ENCODE measurements at places on chromosomes 4 and X. TPM values are rescaled to one million over a fixed set of nuclear protein-coding genes. Genes with fewer than 3 reads are reported as not detected.

The RBM46 gene
- 0.36 TPM for total RNA-seq

The FRYL gene
- total RNA-seq, result 50.4 TPM

The ELF4 gene
- 12.1 TPM for total RNA-seq

The DDIT4L gene
- 0.14 TPM for total RNA-seq

The CXCL8 gene
- total RNA-seq, result 0.39 TPM

The MAGEA4 gene
- total RNA-seq, result not detected

The IQCM gene
- not detected for total RNA-seq

The FGFRL1 gene
- total RNA-seq, result 23.9 TPM

The FAM184B gene
- total RNA-seq, result not detected

The KLHL4 gene
- total RNA-seq, result 0.08 TPM

The VCX2 gene
- not detected for total RNA-seq

The PPP3CA gene
- total RNA-seq, result 67.3 TPM

The TMPRSS11F gene
- 0.09 TPM for total RNA-seq

The MAML3 gene
- 6.2 TPM for total RNA-seq

The SUPT20HL2 gene
- not detected for total RNA-seq

The DIPK2B gene
- 0.31 TPM for total RNA-seq

The MAGEB2 gene
- total RNA-seq, result not detected

The TBX22 gene
- total RNA-seq, result not detected

The TRPC5OS gene
- total RNA-seq, result not detected

The TLR10 gene
- total RNA-seq, result not detected

The TIGD4 gene
- total RNA-seq, result 1.0 TPM

GRCh38 chr4:7719354-7720174 lies 220.1 kb downstream of the AFAP1 start:
- peak; percentile 95 for ATAC-seq

- ATAC-seq, result peak; percentile 46
Measured at GRCh38 chr4:531076-531475, 32.1 kb downstream of the PIGG start.

DNA sequence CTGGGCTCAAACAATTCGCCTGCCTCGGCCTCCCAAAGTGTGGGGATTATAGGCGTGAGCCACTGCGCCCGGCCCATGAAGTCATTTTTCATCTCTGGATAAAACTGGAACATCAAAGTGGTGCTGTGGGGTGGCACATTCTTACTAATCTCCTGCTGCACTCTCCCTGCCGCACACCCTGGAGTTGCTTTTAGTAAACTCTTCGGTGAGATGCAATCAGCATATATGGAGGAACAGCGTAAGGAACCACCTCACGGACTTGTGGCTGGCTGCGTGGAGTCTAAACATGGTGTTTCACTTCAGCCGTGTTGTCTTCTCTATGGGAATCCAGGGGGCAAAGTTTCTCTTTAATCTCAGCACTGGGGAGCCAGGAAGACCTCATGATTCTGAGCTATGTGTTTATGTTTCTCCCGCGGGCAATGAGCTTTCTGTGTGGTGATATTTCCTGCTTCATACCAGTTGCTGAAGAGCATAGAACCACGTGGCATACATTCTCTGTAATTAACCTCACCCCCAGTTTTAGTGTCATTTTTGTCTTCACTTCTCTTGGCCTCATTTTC lies 2.1 kb upstream of the RHOH start:
- ATAC-seq, result no peak

GRCh38 chrX:34654696-34655490 lies 2.2 kb downstream of the TMEM47 start:
- peak; percentile 38 for ATAC-seq

GRCh38 chr4:101865501-101866062 lies 75.1 kb downstream of the BANK1 start:
- no peak for ATAC-seq

GRCh38 chr4:77911842-77912450 lies 49.3 kb downstream of the MRPL1 start:
- ATAC-seq, result no peak

- no peak for ATAC-seq
Measured at GRCh38 chr4:172168888-172169287, 355.7 kb downstream of the GALNTL6 start.

DNA sequence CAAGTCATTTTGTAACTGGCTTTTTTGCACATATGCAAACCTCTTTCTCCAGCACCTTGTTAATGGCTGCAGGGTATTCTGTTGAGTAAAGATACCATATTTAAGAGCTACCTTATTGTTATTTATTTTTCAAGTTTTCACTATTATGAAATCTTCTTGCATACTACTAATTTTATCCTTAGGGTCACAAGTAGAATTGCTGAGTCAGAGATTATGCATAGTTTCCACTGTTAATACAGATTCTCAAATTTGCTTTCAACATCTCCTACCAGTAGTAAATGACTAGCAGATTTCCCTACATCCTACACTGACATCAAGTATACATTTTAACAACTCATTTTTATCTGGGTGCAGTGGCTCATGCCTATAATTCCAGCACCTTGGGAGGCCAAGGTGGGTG lies 112.6 kb downstream of the RELL1 start:
- ATAC-seq, result no peak

- ATAC-seq, result no peak
Measured at GRCh38 chr4:17667253-17667652, 52.8 kb downstream of the MED28 start.

- no peak for ATAC-seq
Measured at GRCh38 chr4:74716436-74716765, 77.9 kb downstream of the BTC start.

DNA sequence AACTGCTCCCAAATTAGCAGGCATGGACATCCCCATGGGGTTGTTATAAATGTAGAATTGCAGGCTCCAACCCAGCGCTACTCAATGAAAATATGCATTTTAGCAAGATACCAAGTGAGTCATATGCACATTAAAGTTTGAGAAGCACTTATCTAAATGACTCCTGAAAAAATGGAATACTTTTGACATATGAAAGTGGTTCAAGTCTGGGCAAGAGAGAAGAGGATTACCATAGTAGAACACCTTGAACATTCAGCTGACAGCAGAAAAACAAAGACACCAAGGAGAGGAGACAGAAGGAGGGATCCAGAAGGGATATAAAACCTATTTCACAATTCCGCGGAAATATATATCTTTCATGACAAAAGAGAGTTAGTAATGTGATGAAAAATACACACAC lies 63.2 kb upstream of the CT83 start:
- ATAC-seq, result no peak

DNA sequence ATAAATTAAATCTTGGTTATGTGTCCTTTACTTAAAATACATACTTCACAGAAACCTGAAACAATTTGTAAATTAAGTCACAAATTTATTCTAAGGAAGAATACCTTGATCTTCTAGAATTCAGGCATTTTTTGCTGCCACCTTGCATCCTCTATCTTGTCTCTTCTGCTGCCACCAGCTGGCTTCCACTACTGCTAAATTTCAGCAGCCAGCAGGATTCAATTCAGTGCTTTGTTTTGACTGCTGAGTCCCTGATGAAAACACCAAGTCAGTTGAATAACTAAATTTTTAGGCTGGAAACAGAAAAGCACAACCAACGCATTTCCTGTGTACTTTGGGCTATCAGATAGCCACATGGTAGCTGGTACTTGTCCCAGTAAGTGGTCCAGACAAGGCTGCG lies 2.4 kb upstream of the MBTPS2 start:
- ATAC-seq, result no peak

DNA sequence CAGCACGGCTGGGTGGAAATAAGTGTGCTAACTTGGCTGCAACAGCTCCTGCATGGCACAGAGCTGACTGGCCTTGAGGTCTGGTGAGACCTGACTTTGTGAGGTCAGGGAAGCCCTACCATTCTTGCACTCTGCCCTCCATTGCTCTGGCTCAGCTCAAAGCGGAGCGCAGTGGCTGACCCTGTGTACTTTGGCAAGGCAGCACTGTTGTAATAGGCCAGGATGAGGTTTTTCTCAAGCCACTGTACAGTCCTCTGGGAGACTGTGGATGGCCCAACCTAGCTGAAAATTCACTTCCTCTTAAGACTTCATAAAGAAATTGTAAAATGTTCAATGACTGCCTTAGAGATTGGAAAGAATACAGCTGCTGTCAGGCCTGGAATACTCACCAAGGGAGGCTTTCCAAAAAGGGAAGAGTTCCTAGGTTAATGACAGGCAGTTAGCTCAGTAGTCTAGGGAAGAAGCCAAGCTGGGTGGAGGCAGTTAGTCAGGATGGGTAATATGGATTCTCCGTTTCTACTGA lies 129.8 kb downstream of the GUCY2F start:
- no peak for ATAC-seq

- ATAC-seq, result no peak
Measured at GRCh38 chr4:40924096-40924792, 174.5 kb downstream of the NSUN7 start.

GRCh38 chrX:1491851-1492349 lies 39.2 kb upstream of the ASMTL start:
- no peak for ATAC-seq

DNA sequence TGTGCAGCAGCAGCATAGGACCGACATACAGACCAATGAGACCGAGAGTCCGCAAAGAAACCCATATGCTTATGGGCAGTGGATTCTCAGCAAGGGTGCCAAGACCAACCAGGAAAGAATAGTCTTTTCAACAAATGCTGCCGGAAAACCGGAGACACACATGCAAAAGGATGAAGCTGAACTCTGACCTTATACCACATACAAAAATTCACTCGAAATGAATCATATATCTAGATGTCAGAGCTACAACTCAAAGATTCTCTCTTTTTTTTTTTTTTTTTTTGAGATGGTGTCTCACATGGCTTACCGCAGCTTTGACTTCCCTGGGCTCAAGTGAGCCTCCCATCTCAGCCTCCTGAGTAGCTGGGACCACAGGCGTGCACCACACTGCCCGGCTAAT lies 16.0 kb upstream of the MXD4 start:
- no peak for ATAC-seq

DNA sequence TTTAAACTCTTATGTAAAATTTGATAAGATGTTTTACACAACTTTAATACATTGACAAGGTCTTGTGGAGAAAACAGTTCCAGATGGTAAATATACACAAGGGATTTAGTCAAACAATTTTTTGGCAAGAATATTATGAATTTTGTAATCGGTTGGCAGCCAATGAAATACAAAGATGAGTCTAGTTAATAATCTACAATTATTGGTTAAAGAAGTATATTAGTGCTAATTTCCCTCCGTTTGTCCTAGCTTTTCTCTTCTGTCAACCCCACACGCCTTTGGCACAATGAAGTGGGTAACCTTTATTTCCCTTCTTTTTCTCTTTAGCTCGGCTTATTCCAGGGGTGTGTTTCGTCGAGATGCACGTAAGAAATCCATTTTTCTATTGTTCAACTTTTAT lies at the start of gene ALB:
Gene ALB (plus strand): TSS at position 246 of the 400 bp plus-strand sequence. CDS start 41 bp downstream, at position 287.
- ATAC-seq, result no peak

- no peak for ATAC-seq
Measured at GRCh38 chr4:173482330-173482931, 47.6 kb downstream of the HAND2 start.

DNA sequence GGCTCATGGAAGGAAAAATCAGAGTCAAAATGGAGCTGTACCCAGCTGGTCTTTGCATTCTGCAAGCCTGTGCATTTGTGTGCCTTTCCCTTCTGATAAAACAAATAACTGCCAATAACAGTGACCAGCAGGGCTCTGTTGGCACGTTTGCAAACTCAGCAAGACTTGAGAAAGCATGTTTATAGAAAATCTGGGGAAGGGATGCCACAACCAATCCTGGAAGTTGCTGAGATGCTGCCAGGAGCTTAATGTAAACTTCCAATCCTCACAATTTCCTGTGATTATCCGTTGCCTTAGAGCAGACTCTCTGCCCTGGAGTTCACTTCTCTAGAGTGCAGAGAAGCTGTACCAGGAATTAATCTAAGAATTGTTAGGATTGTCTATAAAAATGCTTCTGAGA lies 6.9 kb upstream of the ANXA3 start:
- no peak for ATAC-seq

- no peak for ATAC-seq
Measured at GRCh38 chr4:184288451-184289178, 70.9 kb upstream of the ENPP6 start.

Data from motor neuron (in vitro differentiated cells).